Femur (tissue), 1 donor: ENCODE measurements at places on chromosomes 2 and 18.

DNA sequence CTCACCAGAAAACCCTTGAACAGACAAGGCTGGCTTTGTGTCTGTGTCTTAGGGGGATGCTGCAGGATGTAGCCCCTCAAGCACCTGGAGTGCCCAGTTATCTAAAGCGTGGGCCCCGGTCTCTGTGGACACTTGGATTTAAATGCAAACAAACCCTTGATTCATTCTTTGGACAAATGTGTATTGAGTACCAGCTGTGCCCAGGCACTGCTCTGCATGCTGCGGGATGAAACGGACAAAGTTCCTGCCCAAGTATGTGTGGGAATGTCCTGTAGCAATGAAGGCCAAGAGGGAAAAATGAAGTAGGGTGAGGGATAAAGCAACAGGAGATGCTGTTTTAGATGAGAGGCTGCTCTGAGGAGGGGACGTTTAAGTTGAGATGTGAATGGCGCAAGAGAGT is 53.9 kb downstream of the BOLA3 start:
- no peak for DNase-seq

GRCh38 chr2:106061611-106062349 is 132.3 kb downstream of the UXS1 start:
- no peak for DNase-seq

DNA sequence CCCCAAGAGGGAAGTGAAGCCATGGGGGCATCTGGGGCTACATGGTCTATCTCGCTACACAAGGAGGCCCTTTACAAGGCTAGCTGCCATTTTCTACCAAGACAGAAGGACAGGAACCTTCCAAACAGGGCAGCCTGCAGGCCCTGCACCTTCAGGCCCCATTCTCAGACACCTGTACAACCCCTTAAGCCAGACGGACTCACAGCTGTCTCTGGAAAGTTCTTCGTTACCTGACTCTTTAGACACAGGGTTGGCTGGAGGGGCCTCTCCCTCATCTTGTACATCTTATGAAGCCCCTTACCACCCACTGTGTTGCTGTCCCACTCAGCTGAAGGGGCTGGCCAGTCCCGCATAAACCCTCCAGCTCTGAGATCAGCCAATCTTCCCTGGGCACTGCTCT is 17.2 kb downstream of the TMEM127 start:
- DNase-seq: no peak

GRCh38 chr2:45466053-45466452 is 145.0 kb downstream of the SRBD1 start:
- DNase-seq: no peak

DNA sequence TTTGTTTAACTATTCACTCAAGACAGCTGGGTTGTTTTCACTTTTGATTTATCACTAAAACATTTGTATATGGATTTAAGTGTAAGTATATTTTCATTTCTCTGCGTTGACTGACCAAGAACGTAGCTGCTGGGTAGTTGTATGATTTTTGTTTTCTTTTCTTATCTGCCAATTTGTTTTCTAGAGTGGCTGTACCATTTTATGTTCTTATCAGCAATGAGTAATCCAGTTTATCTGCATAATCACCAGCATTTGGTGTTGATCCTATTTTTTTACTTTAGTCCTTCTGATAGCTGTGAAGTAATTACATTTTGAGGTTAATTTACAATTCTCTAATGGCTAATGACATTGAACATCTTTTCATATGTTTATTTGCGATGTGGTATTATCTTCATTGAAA is 1178.4 kb upstream of the TMEFF2 start:
- DNase-seq: no peak

GRCh38 chr2:16881122-16881521 is 215.5 kb upstream of the CYRIA start:
- no peak for DNase-seq
